ENCODE measurements at places on chromosomes 7 and 10.
A peak's percentile ranks its signal among the peaks of the same experiment; 100 is the strongest.

DNA sequence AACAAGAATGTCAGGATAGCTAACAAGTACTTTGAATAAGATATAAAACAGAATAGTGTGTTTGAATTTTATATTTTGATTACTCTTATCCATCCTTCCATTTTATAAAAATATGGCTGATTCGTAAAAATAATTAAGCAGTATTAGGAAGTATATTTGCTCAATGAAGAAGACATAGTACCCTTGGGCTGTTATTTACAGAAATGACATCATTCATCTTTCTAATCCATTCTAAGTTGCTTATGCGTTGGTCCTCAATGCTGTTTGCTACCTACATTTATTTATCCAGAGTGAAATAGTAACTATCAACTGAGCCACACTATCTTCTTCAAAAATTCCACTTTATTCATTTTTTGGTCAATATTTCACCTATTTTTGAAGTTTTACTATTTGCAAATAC, 2.1 kb upstream of the ZNF804B start:
- no peaks in the 10 kb centered on the region for H3K36me3 ChIP-seq
- H3K4me1 ChIP-seq: peaks cover 4% of the 10 kb centered on the region
- H3K27me3 ChIP-seq: no peaks in the 10 kb centered on the region

DNA sequence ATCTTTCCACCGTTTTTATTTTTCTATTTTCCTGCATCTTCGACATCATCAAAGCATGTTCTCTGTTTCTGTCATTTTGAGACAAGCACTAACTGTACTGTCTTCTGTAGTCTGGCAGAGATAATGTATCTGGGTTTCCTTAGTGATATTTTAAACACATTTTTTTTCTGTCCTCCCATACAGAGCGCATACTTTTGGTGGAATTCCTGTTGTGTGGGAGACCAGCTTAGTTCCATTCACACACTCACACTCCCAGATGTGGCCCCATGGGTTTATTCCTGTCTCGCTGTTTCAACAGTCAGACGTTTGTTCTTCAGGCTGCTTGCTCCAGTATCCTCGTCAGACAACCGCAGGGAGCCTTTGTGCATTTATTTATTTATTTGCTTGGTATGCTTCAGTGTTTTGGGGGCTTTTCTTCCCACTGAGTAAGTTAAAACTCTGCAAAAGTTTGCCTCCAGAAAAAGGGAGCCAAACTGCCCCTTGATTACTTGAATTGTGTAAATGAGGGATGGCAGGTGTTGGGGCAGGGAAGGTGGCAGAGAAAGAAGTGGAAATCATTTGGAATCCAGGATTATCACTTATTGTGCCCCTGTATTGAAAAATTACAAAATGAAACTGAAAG, 456.8 kb upstream of the KLF6 start:
- DNase-seq: no peak
- H3K27ac ChIP-seq: peak overlapping the region; percentile 73

DNA sequence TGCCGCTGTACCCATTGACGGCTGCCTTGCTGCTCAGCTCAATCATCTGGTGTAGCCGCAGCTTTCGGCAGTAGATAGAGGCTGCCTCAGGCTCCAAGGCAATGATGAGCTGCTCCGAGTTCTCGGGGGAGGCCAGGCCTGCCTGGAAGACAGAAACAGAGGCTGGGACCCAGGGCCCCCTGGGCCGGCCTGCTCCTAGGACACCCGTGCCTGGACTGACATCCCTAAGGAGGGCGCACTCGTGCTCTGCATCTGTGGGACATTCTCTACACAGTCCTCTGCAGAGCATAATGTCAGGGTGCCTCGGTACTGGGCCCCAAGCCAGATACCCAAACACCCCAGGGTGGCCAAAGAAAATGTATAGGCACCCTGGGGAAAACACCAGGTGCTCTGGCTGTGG, 58.5 kb downstream of the HSPA12A start:
- H3K36me3 ChIP-seq: peaks cover 12% of the 10 kb centered on the region
- no peak overlapping the region for H3K27ac ChIP-seq
- no peak overlapping the region for H3K4me3 ChIP-seq
- DNase-seq: no peak
- H3K27me3 ChIP-seq: no peaks in the 10 kb centered on the region

DNA sequence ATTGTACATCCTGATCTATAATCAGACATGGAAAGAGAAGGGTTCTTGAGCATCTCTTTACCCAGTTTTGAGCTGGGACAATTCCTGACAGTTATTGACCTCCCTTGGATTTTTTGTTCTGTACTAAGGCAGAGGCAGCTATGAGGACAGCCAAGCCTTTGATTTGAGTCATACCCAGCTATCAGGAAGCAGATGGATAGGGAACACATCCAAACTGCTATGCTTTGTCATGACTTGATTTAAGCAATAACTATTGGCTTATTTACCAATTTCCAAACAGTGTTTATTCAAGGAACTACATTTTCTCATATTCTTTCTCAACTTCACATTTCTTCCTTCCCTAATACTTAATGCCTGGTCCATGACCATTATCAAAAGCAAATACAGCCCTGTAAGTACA, 396.4 kb upstream of the STEAP1 start:
- H3K36me3 ChIP-seq: no peaks in the 10 kb centered on the region
- H3K4me1 ChIP-seq: no peaks in the 10 kb centered on the region
- no peak overlapping the region for H3K4me3 ChIP-seq
- H3K27me3 ChIP-seq: no peaks in the 10 kb centered on the region

- peaks cover 2% of the 10 kb centered on the region for H3K27me3 ChIP-seq
- no peak for DNase-seq
- no peaks in the 10 kb centered on the region for H3K36me3 ChIP-seq
- no peak overlapping the region for H3K27ac ChIP-seq
- H3K4me3 ChIP-seq: no peak overlapping the region
- H3K4me1 ChIP-seq: no peaks in the 10 kb centered on the region
Observed at GRCh38 chr10:130016993-130017630, 53.0 kb upstream of the EBF3 start.

- H3K36me3 ChIP-seq: no peaks in the 10 kb centered on the region
- no peaks in the 10 kb centered on the region for H3K27me3 ChIP-seq
Observed at GRCh38 chr7:133958822-133959221, 168.3 kb upstream of the LRGUK start.

- no peak for DNase-seq
- H3K27ac ChIP-seq: no peak overlapping the region
- H3K36me3 ChIP-seq: no peaks in the 10 kb centered on the region
- no peaks in the 10 kb centered on the region for H3K27me3 ChIP-seq
- no peaks in the 10 kb centered on the region for H3K4me1 ChIP-seq
Observed at GRCh38 chr10:120802935-120803334, 48.2 kb upstream of the WDR11 start.

- DNase-seq: no peak
- no peaks in the 10 kb centered on the region for H3K36me3 ChIP-seq
- no peaks in the 10 kb centered on the region for H3K27me3 ChIP-seq
- H3K4me1 ChIP-seq: no peaks in the 10 kb centered on the region
- no peak overlapping the region for H3K27ac ChIP-seq
Observed at GRCh38 chr10:8520382-8520781, 465.9 kb downstream of the GATA3 start.

- DNase-seq: no peak
- H3K27ac ChIP-seq: no peak overlapping the region
Observed at GRCh38 chr10:53276797-53277196, 504.2 kb upstream of the MBL2 start.

GRCh38 chr7:128274884-128275603, 34.0 kb downstream of the LEP start:
- no peaks in the 10 kb centered on the region for H3K36me3 ChIP-seq
- H3K27ac ChIP-seq: no peak overlapping the region
- no peak for DNase-seq
- peaks cover 14% of the 10 kb centered on the region for H3K27me3 ChIP-seq
